WTC11 (cell line): ENCODE measurements at places on chromosomes 4 and X. TPM values are rescaled to one million over a fixed set of nuclear protein-coding genes. Genes with fewer than 3 reads are reported as not detected.

Gene KIAA1210
- 0.02 TPM in 2 of 3 replicates, not detected in the other for total RNA-seq

Gene SH3RF1
- total RNA-seq, result 11.1 to 16.6 TPM (median 13.2 TPM) in 3 replicates

Gene C4orf36
- total RNA-seq, result 0.73 to 1.5 TPM (median 0.79 TPM) in 3 replicates

Gene MAGEA12
- total RNA-seq, result 0.57 to 1.3 TPM (median 1.2 TPM) in 3 replicates

Gene LIN54
- total RNA-seq, result 11.8 to 13.2 TPM (median 12.7 TPM) in 3 replicates

Gene CLNK
- total RNA-seq, result not detected in 3 replicates

Gene GAGE12J
- total RNA-seq, result not detected in 3 replicates

Gene CSN1S1
- not detected in 3 replicates for total RNA-seq

Gene SORCS2
- 5.5 to 9.1 TPM (median 6.6 TPM) in 3 replicates for total RNA-seq

Gene TRPC5OS
- not detected in 3 replicates for total RNA-seq

Gene MAGEC1
- total RNA-seq, result 0.07 TPM in 1 of 3 replicates, not detected in the others

Gene FATE1
- not detected in 3 replicates for total RNA-seq

Gene ACTRT1
- not detected in 3 replicates for total RNA-seq

Gene OTUD5
- total RNA-seq, result 50.9 to 52.6 TPM (median 51.1 TPM) in 3 replicates

Gene CSAG2
- total RNA-seq, result not detected in 3 replicates

Gene ZNF518B
- total RNA-seq, result 14.8 to 18.4 TPM (median 16.7 TPM) in 3 replicates

Gene ANK2
- total RNA-seq, result 27.9 to 33.7 TPM (median 30.8 TPM) in 3 replicates

Gene LDB2
- 62.4 to 67.4 TPM (median 67.3 TPM) in 3 replicates for total RNA-seq

Gene RHOXF2B
- total RNA-seq, result 0.23 TPM in 1 of 3 replicates, not detected in the others

Gene NEXMIF
- 0.57 to 0.94 TPM (median 0.66 TPM) in 3 replicates for total RNA-seq
